ENCODE measurements at places on chromosomes 1 and 21. TPM values are rescaled to one million over a fixed set of nuclear protein-coding genes. Genes with fewer than 3 reads are reported as not detected.

DNA sequence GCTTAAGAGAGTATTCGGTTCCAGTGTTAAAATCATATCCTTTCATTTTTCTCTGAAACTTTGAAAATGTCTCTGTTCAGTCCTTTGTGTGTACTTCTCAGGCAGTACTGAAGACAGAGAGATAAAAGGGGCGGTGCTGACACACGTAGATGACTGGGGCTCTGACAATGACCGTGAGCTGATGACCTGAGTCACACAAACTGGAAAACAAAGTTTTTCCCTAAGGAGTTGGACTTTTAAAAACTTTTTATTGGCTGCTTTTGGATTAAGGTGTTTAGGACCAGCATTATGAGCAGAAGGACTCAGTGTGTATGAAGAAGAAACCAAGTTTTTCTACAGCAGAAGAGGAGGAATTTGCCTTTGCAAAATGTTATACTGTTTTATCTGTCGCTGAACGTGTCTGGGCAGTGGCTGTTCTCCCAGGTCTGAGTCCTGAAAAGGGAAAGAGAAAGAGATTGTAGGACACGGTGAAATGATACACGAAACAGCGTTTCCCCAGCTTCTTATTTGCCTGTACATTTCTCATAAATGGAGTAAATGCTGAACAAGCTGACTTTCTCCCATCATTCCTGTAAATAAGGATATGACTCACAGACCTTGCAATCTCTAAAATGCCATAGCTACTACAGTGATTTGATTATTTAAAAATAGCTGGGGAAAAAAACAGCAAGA lies 51.5 kb downstream of the MAP3K7CL start:
- H3K27ac ChIP-seq: no peak overlapping the region
- H3K27me3 ChIP-seq: no peaks in the 10 kb centered on the region
- no peak for DNase-seq
- H3K4me3 ChIP-seq: no peak overlapping the region
- peaks cover 10% of the 10 kb centered on the region for H3K4me1 ChIP-seq

DNA sequence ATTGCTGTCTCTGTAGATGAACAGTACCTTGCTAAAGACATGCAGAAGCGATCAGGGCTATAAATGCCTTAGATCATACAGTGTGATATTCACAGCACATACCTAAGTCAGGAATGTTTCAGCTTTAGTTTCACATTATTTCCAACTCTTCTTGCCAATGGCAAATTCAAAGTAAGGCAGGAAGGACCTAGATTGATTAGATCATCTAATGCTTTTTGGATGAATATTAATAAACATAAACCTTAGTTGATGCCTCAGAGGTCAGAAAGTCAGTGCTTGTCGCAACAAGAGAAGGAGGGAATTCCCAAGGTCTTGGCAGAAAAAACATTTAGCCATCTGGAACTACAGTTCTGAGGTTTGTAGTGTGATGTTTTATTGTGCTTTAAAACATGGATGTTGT lies 122.3 kb downstream of the TNFSF18 start:
- H3K27ac ChIP-seq: no peak overlapping the region
- H3K27me3 ChIP-seq: no peaks in the 10 kb centered on the region
- H3K4me1 ChIP-seq: no peaks in the 10 kb centered on the region
- H3K4me3 ChIP-seq: no peak overlapping the region

DNA sequence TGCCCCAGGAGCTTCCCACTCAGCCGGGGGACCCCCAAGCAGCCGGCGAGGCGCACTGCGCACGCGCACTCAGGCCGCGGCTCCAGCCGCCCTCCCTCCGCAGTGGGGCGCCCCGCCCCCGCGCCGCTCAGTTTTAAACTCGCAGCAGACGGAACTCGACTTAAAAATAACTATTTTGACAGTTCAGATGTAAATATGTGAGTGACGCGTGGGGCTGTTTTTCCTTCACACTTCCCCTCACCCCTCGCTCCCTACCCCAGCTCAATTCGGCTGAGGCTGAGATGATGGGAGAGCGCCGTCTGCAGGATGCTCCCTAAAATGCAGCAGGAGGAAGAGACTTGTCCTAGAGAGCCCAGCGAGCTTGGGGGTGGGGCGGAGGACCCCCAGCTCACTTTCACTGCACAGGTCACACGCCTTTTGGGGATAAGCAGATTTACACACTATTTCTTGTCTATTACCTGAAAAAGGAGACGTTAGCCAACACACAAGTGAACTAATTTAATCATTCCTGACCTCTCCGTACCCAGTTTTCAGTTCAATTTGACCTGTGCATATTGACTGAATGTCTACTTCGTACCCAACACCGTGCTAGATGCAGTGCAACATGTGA lies 8.9 kb upstream of the LEMD1 start:
- H3K4me1 ChIP-seq: peaks cover 30% of the 10 kb centered on the region
- peak overlapping the region; percentile 86 for H3K4me3 ChIP-seq
- no peak overlapping the region for H3K27ac ChIP-seq
- DNase-seq: peak; percentile 76
- H3K27me3 ChIP-seq: peaks cover 3% of the 10 kb centered on the region
- H3K36me3 ChIP-seq: no peaks in the 10 kb centered on the region

DNA sequence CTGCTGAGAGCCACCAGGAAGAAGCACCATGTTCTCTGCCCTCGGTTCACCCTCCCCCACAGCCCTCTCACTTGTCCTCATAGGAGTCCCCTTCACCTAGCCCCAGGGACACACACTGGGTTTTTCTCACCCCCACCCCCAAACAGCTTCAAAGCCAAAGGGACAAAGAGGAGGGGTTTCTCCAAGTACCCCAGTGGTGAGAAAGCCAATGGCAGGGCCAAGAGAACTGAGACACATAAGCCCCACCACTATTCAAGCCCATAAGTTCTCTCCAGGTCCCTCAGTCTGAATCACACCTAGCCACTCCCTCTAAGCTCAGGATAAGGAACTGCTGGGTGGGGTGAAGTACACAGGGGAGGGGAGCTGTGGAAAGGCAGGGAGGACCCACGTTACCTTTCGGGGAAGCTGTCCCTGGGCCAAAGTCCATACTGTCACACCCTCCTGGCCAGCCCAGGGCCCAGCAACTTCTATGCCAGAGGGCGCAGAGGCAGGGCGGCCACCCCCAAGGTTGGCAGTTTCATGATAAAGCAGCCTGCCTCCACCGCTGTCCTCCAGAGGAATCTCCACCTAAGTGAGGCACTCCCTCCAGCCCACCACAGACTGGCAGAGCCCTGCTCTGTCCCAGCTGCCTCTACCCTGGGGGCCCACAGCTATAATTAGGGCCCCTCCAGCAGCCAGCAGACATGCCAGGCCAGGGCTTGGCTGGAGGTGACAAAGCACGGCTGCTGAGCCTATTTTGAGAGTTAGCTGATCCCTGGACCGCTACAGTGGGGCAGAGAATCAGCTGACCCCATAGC lies 39.0 kb upstream of the PPP1R15B start:
- H3K27ac ChIP-seq: no peak overlapping the region
- H3K4me3 ChIP-seq: no peak overlapping the region
- H3K36me3 ChIP-seq: peaks cover 13% of the 10 kb centered on the region
- peaks cover 42% of the 10 kb centered on the region for H3K4me1 ChIP-seq
- DNase-seq: no peak

GRCh38 chr1:225453797-225454648 lies 26.2 kb upstream of the LBR start:
- no peaks in the 10 kb centered on the region for H3K27me3 ChIP-seq
- H3K27ac ChIP-seq: no peak overlapping the region
- no peak overlapping the region for H3K4me3 ChIP-seq
- H3K4me1 ChIP-seq: peaks cover 11% of the 10 kb centered on the region
- H3K36me3 ChIP-seq: peaks cover 2% of the 10 kb centered on the region

DNA sequence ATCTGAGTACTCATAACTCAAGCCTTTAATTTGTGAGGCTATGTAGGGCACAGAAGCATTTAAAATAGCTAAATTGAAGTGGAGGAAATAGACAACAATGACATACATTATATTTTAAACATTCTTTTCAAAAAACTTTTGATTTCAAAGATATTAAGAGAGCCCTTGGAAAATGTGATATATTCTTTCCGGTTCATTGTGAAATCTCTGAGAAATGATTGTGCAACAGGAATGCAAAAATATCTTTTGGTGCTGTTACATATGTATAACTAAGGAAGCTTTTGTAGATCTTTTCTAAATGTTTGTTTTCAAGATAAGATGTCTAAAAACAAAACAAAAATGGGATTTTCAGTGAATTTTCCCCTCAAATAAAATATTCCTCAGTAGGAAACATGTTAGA lies 185.2 kb downstream of the LEPR start:
- no peaks in the 10 kb centered on the region for H3K27me3 ChIP-seq
- no peak overlapping the region for H3K4me3 ChIP-seq
- no peaks in the 10 kb centered on the region for H3K36me3 ChIP-seq

- H3K27ac ChIP-seq: no peak overlapping the region
- H3K4me1 ChIP-seq: no peaks in the 10 kb centered on the region
- H3K27me3 ChIP-seq: peaks cover 91% of the 10 kb centered on the region
- peaks cover 8% of the 10 kb centered on the region for H3K36me3 ChIP-seq
- H3K4me3 ChIP-seq: peak overlapping the region; percentile 11
Measured at GRCh38 chr1:53738205-53739108, 507 bp downstream of the GLIS1 start.

KRTAP6-2 gene
- not detected for total RNA-seq

NCAM2 gene
- 1.9 TPM for total RNA-seq

FNDC7 gene
- not detected for total RNA-seq
